Naive thymus-derived CD4-positive, alpha-beta T cell (primary cell): ENCODE measurements at places on chromosomes 12 and 14. TPM values are rescaled to one million over a fixed set of nuclear protein-coding genes. Genes with fewer than 3 reads are reported as not detected.
A peak's percentile ranks its signal among the peaks of the same experiment; 100 is the strongest.

DNA sequence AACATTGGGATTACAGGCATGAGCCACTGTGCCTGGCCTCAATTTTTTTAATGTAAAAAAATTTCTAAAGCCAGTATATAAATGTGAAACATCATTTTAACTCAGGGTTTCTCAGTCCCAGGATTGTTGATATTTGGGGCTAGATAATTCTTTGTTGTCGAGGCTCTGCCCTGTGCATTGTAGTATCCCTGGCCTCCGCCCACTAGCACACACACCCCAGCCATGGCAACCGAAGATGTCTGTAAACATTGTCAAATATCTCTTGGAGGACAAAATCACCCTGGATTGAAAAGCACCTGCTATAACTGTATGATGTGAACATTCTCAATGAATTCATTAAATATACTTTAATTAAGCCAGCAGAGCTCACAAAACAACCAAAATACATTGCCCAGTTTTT lies 8.4 kb upstream of the CIT start:
- no peaks in the 10 kb centered on the region for H3K36me3 ChIP-seq
- no peak for DNase-seq
- H3K4me1 ChIP-seq, result no peaks in the 10 kb centered on the region
- H3K27ac ChIP-seq, result no peak overlapping the region

DNA sequence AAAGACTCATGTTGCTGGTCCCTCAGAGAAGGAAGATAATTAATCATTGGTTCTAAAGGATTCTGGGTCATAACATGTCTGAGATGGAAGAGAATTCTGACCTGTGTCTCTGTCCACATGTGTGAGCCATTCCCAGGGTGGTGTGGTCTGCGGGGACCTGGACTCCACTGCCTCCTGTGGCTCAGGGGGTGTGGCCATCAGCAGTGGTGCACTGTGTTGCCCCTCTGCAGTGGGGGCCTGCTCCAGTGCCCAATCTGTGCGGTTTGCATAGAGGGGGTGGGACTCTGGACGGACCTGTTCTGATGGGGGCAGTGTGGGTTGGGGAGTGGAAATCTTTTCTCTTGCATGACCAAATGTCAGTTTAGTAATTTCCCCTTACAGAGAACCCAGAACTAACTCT lies 13.5 kb downstream of the KRT85 start:
- no peak overlapping the region for H3K4me3 ChIP-seq
- no peaks in the 10 kb centered on the region for H3K27me3 ChIP-seq
- no peak for DNase-seq
- H3K36me3 ChIP-seq, result no peaks in the 10 kb centered on the region
- H3K27ac ChIP-seq, result no peak overlapping the region
- H3K4me1 ChIP-seq, result peaks cover 26% of the 10 kb centered on the region

- no peaks in the 10 kb centered on the region for H3K4me1 ChIP-seq
- no peak overlapping the region for H3K27ac ChIP-seq
- no peak for DNase-seq
- no peak overlapping the region for H3K4me3 ChIP-seq
- no peaks in the 10 kb centered on the region for H3K36me3 ChIP-seq
Measured at GRCh38 chr14:71466946-71467345, 465.3 kb upstream of the RGS6 start.

DNA sequence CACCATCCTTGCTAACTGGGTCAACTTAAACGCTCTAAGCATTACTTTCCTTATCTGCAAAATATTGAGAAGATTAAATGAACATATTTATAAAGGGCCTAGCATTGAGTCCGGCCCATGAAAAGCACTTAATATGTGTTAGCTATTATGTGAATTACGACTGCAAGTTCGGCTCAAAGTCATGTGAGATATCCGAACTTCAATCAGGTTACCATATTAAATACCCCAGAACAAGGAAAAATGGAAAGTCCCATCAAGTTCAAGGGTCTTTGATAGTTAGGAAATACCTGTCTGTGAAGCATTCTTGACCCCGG lies 487 bp upstream of the NRDE2 start:
- H3K27me3 ChIP-seq, result no peaks in the 10 kb centered on the region
- no peak for DNase-seq
- H3K27ac ChIP-seq, result peak overlapping the region; percentile 72
- peak overlapping the region; percentile 91 for H3K4me3 ChIP-seq

GRCh38 chr12:56129206-56129941 lies 1.3 kb downstream of the ESYT1 start:
- H3K4me1 ChIP-seq, result peaks cover 39% of the 10 kb centered on the region
- peak overlapping the region; percentile 77 for H3K4me3 ChIP-seq
- no peaks in the 10 kb centered on the region for H3K27me3 ChIP-seq
- H3K27ac ChIP-seq, result peak overlapping the region; percentile 84

GRCh38 chr12:14387219-14387871 lies 21.9 kb downstream of the ATF7IP start:
- DNase-seq, result no peak
- H3K4me1 ChIP-seq, result peaks cover 50% of the 10 kb centered on the region
- H3K27ac ChIP-seq, result peak overlapping the region; percentile 71
- H3K4me3 ChIP-seq, result peak overlapping the region; percentile 16

The GLS2 gene
- 9.6 TPM for total RNA-seq

The PLCZ1 gene
- total RNA-seq, result not detected
